ENCODE measurements at places on chromosomes 6 and 20. TPM values are rescaled to one million over a fixed set of nuclear protein-coding genes. Genes with fewer than 3 reads are reported as not detected.

The CTAGE9 gene
- not detected for total RNA-seq

The REM1 gene
- 0.76 TPM for total RNA-seq

The ULBP2 gene
- total RNA-seq: 4.2 TPM

The TMEM217 gene
- 2.6 TPM for total RNA-seq
